NCI-H82 (cell line): ENCODE measurements at places on chromosomes 16 and 17.
A peak's percentile ranks its signal among the peaks of the same experiment; 100 is the strongest.

DNA sequence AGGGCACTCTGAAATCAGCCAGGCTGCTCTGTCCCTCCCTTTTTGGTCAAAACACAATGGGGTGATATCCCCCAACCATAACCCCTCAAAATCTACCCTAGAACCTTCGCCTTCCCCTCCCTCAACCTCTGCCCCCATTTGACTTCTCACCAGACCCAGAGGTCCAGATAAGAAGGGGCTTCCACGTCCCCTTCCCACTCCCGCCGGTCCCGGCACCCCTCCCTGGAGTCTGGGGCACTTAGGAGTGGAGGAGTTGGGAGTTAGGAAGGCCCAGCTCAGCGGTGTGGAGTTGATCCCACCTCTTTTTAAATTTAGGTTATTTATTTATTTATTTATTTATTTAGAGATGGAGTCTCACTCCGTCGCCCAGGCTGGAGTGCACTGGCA, 619 bp upstream of the TMEM92 start:
- DNase-seq: no peak

DNA sequence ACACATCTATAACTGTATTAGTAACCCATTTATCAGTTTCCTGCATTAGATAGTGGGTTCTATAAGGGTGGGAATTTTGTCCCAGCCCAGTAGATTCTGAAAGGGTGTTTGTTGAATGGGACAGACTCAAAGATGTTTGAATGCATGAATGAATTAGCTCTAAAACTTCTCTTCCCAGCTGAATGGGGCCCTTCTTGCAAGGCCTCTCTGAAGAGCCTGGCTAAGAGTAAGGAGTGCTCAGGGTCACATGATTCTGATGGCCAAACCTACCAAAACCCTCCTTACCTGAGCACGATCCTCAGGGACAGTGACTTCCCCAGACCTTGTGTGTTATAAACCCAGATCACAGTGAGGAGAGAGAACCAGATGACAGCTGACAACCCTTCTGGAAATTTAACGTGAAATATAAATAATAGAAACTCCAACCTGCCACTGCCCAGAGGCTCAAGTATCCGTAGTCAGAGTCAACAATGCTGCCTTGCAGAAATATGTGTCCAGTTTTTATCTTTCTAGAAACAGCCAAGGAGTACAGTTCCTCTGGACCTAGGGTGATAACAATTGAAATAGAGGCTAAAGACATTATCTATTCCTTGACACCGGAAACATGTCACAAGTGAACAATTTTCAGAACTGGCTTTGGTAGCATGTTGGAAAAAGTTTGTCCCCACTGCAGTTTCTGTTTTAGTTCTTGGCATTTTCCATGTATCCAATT, 268.9 kb upstream of the MAF start:
- DNase-seq: no peak

- no peak for DNase-seq
These were observed 12.2 kb downstream of the ZNHIT3 start for GRCh38 chr17:36498560-36499300.

DNA sequence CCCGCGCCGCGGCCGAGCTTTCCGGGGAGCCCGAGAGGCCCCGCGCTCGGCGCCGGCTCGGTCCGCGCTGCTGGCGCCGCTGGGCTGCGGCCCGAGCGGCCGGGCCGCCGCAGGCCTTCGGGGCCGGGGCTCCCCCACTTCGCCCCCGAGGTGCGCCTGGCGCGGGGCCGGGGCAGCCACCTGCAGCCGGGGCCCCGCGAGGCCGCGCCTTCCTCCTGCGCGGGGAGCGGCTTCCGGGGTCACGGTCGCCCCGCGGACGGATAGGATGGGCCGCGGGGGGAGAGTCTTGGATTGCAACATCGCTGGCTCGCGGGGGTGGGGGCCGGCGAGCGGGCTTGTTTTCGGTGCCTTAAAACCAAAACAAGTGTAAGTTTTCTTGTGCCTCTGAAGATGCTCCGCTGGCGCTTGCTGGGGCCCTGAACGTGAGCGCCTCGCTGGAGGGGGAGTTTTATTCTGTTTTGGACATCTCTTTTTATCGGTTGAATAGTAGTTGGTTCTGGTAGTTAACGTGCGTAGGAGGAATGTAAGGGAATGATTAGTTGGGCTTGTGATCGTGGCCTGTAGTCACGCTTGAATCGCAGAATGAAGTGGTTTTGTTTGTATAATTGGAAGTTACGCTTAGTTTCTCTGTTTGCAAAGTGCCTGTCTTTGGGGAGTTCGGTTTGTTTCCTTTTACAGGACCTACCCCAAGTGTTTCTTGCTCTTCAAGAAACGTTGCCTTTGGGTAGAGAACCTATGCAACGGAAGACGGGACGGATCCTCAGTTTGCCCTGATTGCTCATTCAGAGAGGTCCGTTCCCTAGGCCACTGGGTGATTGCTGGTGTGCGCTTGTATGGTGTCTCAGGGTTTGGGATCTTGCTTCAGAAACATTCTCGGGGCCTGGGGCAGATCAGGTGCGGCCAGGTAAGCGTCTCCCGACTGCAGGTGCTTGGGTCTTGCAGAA, 724 bp downstream of the UBE2I start:
- no peak for DNase-seq

GRCh38 chr17:17680477-17681186, 626 bp upstream of the RAI1 start:
- no peak for DNase-seq

DNA sequence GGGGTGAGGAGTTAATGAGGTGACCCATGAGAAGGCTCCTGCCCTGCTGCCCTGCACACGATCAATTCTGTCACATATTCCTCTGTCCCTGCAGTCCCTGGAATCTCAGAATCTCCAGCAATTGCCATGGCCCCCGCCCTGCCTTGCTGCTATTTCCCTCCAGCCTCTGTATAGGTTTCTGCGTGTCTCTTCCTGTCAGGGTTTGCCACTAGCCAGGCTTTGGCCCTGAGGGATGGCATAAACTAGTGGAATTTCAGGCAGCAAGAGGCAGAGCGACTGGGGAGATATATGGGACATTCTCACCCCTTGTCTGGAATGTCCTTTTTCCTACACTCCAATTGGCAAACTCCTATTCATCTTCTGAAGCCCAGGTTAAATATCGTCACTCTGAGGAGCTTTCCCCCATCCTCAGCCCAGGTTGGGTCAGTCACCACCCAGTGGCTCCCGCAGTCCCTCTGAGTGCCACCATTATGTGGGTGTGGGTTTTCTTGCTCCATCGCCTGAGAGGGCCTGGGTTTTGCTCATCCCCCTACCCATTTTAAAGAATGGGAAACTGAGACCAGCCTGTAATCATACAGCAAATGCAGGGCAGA, 15.5 kb upstream of the NATD1 start:
- no peak for DNase-seq

- no peak for DNase-seq
These were observed 50.6 kb downstream of the LMF1 start for GRCh38 chr16:920051-920681.

GRCh38 chr17:49334744-49335512, 27.1 kb downstream of the ZNF652 start:
- no peak for DNase-seq

DNA sequence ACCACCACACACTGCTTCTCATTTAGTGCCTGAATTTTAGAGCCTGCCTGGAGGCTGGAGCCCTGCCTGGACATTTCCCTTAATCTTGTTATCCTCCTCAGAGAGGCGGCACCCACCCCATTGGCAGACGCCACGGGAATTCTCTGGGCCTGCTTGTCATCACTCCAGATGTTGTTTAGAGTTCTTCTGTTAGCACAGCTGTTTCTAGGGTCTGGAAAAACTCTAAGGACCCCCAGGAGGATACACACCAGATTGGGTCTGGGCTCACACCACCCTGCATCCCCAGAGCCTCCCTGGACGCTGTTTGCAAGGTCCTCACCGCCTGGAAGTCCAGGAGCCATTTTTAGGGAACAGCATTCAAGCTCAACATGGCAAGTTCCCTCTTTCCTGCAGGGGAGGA, 565 bp upstream of the XAF1 start:
- DNase-seq: peak; percentile 92

DNA sequence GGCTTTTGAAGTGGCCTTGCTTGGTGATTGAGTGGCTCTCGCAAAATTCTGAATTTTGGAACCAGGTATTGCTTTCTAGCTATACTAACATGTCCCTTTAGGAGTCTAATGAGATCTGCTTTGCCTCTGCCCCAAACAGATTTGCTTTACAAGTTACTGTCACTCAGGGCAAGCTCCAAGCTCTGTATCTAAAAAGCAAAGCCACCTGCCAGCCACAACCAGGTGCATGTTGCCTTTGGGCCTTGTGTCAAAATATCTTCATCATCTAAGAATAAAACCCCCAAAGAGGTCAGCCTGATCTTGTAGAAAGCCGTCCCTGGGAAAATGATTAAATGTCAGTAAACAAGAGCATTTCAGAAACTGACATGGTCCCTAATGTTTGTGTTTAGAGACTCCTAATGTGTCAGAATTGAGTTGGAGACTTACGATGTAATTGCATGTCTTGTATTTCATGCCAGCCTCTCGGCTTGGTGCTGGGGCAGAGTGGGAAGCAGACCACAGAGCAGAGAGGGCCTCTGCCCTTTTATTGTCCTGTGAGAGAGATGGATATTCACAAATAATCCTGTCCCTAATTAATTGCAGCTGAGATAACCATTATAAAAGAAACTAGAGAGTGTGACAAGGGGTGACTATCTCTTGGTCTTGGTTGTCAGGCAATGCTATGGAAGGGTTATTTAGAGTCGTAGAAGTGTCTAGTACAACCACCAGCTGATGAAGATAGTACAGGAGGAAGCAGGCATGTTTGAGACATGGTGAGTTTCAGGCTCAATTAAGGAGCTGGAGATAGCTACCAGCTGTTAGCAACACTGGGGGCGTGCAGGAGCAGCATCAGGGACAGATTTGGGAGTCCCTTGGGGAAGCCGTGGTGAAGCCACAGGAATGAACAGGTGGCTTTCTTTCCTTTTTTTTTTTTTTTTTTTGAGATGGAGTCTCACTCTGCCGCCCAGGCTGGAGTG, 90.7 kb downstream of the PITPNC1 start:
- DNase-seq: peak; percentile 95

DNA sequence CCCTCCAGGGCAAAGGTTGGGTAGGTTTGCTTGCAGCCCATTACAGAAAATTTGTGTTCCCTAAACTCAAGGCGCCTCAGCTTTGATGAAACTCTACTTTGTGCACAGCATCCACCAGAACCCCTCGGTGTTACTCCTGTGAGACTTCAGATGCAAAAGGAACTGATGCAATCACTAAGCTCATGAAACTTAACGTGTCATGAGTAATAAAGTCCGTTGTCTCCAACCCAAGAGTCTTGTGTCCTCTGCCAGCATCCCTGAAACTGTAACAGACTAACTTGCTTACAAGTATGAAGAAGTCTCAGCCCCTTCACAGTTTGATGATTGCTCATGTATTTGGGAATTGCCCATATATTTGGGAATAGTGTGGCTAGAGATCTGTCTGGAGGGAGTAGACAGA, 74.8 kb upstream of the MARCHF10 start:
- no peak for DNase-seq

DNA sequence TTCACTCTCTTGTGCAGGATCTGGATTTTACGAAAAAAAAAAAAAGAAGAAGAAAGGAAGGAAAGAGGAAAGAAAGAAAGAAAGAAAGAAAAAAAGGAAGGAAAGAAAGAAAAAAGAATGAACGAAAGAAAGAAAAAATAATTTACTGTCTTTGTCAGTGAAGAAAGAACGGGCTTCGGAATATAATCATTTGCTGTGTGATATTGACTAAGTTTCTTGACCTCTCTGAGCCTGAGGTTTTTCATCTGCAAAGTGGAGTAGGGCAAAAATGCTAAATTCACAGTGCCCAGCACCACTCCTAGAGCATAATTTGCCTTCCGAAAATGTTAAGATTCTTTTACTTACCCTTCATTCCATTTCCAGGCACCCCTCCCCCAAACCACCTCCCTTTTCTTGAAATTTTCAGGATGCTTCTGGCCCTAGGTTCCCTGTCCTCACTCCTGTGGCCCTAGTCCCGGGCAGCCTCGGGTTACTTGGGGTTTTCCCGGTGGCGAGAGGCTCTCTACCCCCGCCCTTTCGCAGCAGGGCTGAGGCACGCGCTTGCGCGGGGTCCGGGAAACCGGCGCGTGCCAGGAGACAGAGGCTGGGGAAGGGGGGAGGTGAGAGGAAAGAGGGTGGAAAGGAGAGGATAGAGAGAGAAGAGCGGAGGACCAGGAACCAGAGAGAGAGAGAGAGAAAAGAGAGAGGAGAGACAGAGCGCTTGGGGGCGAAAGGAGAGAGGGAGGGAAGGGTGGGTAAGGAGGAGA, at the start of gene CNTNAP1:
Gene CNTNAP1 (plus strand): TSS at position 556 of the 746 bp plus-strand sequence. CDS start 299 bp downstream, outside the sequence.
- DNase-seq: peak; percentile 86

- no peak for DNase-seq
These were observed 13.5 kb upstream of the FBXO47 start for GRCh38 chr17:38980490-38981217.

DNA sequence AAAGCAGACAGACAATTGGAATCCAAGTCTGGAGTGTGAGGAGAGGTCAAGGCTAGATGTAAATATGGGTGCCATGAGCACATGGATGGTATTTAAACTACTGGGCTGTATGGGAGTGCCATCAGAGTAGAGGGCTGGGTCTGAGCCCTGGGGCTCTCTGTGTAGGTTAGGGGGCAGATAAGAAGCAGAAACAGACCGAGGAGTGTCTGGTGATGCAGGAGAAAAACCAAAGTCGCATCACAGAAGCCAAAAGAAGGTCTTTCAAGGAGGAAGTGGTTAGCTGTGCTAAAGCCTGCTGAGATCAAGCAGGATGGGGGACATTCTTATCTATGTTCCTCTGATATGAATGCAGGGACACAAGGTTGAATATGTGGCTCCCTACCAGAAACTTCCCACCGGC, 1.9 kb downstream of the TSEN54 start:
- no peak for DNase-seq

DNA sequence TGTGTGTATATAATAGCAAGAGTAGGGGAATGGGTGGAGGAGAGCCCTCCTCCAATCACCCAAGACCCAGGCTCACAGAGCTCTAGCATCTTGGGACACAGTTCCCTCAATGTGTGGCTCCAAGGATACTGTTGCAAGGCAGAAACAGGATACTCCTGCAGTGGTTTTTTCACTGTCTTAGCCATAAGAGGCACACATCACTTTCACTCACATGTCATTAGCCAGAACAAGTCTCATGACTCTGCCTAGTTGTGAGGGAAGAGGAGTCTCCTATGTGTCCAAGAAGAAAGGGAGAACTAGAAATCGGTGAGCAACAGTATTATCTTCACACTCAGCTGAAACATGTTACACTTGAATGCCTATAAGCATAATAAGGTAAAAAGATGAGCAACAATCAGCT, 11.1 kb upstream of the NUDT7 start:
- no peak for DNase-seq

DNA sequence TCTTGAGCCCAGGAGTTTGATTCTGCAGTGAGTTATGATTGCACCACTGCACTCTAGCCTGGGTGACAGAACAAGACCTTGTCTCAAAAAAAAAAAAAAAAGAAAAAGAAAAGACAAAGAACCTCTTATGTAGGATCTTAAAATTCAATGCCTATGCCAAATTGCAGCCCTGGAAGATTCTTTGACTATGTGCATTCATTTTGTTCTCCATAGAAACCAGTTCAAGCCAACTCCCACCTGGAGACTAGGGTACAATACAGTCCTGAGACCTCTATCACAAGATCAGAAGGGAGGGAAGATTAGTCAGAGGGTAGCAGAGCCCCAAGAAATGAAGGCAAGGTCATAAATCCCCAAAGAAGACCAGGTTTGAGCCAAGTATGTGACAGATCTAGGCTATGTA, 90.6 kb upstream of the HAS3 start:
- DNase-seq: no peak
